ENCODE measurements at places on chromosomes 7 and 10.
A peak's percentile ranks its signal among the peaks of the same experiment; 100 is the strongest.

DNA sequence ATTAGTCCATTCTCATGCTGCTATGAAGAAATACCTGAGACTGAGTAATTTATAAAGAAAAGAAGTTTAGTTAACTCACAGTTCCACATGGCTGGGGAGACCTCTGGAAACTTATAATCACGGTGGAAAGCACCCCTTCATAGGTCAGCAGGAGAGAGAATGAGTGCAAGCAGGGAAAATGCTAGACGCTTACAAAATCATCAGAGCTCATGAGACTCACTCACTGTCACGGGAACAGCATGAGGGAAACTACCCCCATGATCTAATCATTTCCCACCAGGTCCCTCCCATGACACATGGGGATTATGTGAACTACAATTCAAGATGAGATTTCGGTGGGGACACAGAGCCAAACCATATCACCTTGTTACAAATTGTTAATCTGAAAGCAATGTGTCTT is 15.8 kb downstream of the TAS2R39 start:
- DNase-seq = no peak

- DNase-seq = peak; percentile 45
Measured at GRCh38 chr10:15515202-15515601, 144.1 kb upstream of the FAM171A1 start.

GRCh38 chr7:2862831-2863361 is 18.8 kb upstream of the GNA12 start:
- DNase-seq = peak; percentile 54

DNA sequence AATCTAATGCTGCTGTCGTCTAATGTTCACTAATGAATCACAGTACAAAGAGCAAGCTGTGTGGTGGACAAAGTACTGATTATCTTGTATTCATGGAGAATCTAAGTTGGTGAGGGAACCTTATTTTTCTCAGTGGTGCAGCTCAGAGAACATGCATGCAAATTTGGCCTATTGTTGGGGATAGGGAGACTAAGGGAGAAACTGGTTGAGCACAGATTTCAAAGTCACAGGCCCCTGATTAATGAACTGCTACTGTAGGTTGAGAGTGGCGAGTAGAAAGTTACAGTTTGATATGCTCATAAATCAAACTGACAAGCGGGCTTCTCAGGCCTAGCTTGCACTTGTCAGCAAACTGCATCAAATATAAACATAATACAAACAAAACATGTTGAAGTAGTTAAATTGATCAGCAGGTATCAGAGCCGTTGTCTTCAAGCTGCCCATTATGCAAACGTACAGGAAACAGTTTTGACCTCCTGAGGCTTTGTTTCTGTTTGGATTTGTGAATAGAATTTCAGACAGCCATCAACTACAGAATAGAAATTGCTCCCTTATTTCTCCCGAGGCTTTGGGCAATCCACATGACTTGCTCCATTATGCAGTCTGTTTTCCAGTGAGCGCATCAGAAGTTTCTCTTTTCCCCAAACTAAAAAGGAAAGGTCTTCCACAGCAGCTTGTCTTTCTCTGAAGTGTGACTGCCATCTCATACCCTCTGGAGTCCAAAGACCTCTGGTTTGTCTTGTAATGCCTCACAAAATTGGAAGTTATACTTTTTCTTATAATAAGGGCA is 215.8 kb downstream of the FOXP2 start:
- DNase-seq = no peak

- DNase-seq = no peak
Measured at GRCh38 chr7:25031432-25031831, 51.5 kb upstream of the OSBPL3 start.

Measured in EH (cell line).